Mucosa of descending colon (tissue), 3 donors: ENCODE measurements at places on chromosomes 11 and 22. TPM values are rescaled to one million over a fixed set of nuclear protein-coding genes. Genes with fewer than 3 reads are reported as not detected.

Gene GAS2
- total RNA-seq = 2.8 TPM

Gene FOLR1
- total RNA-seq = not detected

Gene CCDC179
- total RNA-seq = not detected

Gene TUBA8
- 2.7 TPM for total RNA-seq

Gene PTGDR2
- total RNA-seq = 3.4 TPM

Gene OR52I1
- not detected for total RNA-seq

Gene LAMTOR1
- total RNA-seq = 82.0 TPM

Gene CASP12
- not detected for total RNA-seq

Gene GNAZ
- total RNA-seq = 25.1 TPM

Gene HBB
- total RNA-seq = 11.1 TPM

Gene HTR3A
- total RNA-seq = not detected

Gene DEFB131B
- not detected for total RNA-seq

Gene CRYBB1
- 1.0 TPM for total RNA-seq

Gene LARGE2
- total RNA-seq = 2.3 TPM

Gene GSTT2B
- total RNA-seq = 1.1 TPM

Gene EXPH5
- 22.4 TPM for total RNA-seq

Gene SCN4B
- total RNA-seq = 1.2 TPM
